Inflammatory macrophage (primary cell): ENCODE measurements at places on chromosomes 6 and 20.

- no peak for DNase-seq
These were observed 64.5 kb downstream of the ATP9A start for GRCh38 chr20:51703400-51704287.

DNA sequence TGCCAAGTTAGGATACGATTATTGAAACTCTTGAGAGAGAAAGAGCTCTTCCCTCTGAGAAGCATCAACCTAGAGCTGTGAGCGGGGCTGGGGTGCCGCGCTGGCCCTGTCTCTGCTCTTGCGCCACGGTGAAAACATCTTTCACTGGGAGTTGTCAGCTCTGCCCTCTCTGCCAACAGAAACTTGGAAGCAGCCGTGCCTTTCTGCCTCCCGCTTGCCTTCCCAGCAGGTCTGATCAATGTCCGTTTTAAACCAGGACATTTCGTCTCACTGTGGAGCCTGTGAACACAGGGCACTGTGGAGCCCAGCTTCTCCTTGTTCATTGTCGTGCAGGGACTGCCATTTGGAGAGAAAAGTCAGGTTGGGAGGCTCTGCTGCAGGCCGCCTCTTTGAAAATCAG is 249.2 kb upstream of the PMEPA1 start:
- DNase-seq = no peak

- no peak for DNase-seq
These were observed 13.4 kb upstream of the TOX2 start for GRCh38 chr20:43901296-43901695.

GRCh38 chr6:7135755-7136154 is 28.0 kb downstream of the RREB1 start:
- no peak for DNase-seq

GRCh38 chr20:9506280-9506821 is 8.0 kb upstream of the LAMP5 start:
- DNase-seq = no peak
